T1000 (cell line): ENCODE measurements at places on chromosomes 4 and X.

- DNase-seq = no peak
These were observed 33.8 kb upstream of the FGFBP2 start for GRCh38 chr4:15996773-15997172.

DNA sequence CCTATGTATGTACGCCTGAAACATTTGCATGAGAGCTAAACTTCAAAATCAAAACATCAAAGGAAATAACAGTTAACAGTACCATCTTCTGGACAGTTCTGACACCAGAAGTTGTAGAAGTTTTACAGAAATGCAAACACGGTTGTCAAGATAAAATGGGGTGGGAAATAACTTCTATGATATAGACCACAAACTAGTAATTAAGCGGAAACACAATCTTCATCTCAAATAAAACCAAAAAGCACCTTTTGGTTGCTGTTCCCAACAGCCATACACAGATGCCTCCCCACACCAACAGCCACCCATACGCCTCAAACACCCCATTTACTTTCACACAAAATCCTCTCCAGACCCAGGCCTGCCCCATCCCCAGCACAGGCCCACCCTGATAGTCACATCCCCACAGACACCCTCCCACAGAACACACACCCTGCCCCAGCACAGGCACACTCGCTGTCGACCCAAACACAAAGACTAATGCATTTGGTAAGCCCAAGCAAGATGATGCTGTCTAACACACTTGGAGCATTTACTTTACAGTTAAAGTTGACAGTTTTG is 64.3 kb downstream of the TAPT1 start:
- no peak for DNase-seq

- peak; percentile 13 for DNase-seq
These were observed 18.4 kb upstream of the ACE2 start for GRCh38 chrX:15619053-15619755.

GRCh38 chr4:141301216-141301615 is 80.5 kb downstream of the ZNF330 start:
- DNase-seq = no peak

DNA sequence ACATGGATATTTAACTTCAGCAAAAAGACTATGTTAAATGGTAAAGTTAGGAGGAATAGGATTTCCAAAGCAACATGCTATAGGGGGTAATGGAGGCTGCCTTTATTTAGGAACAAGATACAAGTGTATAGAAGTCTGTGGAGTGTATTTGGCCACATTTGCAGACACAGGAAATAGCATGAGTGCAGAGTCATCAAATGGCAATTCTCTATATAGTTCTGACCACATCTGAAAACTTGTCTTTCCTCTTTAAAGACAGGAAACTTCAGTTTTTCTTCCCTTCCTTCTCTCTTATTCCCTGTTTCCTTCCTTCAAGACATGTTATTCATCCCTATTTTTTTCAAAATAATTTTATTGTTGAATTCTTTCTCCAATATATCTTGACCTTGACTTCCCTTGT is 119.3 kb upstream of the PITX2 start:
- no peak for DNase-seq

GRCh38 chrX:3550871-3551270 is 162.6 kb downstream of the PRKX start:
- DNase-seq = no peak

- no peak for DNase-seq
These were observed 236.0 kb upstream of the SLIT2 start for GRCh38 chr4:20015636-20016224.

DNA sequence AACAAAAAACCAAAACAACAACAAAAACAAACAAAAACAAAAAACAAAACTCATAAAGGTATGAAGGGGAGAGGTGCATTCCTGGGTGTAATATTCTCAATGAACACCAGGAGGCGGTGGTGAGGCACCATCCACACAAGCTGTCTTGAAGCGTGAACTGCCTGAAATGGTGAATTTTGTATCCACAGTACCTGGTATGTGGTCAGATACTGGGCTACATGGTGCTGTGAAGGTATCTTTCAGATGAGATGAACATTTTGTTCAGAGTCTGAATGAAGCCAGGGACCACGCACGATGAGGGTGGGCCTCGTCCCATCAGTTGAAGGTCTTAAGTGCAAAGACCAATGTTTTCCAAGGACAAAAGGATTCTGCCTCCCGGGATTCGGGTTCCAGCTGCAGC is 58.5 kb downstream of the ASMT start:
- DNase-seq = no peak

DNA sequence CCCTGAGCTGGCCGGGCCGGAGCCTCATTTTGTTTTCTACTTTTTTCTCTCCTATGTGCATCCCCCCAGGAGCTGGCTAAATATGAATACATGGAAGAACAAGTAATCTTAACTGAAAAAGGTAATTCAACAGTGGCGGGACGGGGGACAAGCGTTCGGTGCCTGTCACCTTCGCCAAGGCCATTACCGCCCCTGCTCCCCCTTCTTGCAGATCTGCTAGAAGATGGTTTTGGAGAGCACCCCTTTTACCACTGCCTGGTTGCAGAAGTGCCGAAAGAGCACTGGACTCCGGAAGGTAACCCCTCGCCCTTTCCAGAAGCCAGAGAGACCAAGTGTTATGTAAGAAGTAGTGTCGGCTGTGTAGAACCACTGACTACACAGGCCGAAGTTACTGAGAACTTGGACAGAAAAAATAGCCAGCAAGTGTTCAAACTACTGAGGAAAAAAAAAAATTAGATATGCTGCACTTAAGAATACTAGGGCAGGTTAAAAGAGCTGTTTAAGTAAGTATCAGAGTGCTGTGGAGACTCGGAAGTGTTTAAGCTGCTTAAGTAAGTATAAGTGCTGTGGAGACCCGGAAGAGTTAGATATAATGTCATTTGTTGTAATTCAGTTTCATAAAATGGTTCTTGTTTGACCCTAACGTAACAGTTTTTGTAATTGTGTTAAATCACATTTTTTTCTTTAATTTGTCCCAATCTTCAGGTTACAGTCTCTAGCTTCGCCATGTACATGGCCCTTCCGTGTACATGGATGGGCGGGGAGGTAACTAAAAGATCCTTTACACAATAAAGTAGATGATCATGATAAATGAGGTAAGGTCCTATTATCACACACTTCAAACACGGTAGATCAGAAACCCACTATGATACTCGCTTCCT is 856 bp downstream of the SAT1 start:
- DNase-seq = no peak

GRCh38 chrX:45788941-45789348 is 588.3 kb upstream of the DIPK2B start:
- DNase-seq = no peak

GRCh38 chr4:13162886-13163285 is 321.3 kb downstream of the RAB28 start:
- DNase-seq = no peak

DNA sequence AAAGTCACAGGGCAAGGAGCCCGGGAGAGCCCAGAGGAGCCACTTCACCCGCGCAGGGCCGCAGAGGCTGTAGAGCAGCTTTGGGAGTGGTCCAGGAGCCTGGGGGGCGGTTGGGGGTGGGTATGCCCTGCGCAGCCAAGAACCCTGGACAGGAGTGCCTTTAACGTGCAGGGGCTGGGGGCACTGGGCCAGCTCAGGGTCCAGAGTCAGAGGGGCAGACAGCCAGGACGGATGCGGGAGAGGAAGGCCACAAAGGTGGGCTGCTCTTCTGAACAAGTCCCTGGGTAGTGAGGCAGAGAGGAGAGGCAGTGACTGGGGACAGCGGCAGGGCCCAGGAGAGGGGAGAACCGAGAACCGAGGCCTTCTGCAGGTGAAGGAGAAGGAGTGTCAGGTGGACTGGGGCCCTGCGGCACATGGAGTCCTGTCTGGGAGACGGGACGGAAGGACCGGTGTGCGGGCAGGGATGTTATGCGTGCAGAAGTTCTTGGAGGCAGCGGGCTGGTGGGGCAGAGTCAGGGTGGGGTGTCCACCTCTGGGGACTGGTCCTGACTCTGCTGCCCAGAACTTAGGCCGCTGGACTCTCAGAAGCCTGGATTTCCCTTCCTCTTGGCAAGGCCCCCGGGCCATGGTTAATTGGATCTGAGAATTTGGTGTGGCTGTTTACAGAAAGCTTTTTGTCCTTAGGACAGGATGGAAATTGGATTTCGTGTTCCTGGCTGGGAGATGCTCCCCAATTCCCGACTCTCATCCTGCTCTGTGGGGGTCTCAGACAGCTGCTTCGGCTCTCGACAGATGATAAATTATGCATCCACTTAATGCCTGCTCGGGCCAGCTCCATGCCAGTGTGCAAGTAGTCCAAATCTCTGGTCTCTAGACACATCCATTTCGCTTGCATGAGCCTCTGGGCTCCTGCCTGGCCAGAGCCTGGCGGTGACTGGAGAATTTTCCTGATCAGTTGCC is 31.9 kb downstream of the ADRA2C start:
- no peak for DNase-seq

DNA sequence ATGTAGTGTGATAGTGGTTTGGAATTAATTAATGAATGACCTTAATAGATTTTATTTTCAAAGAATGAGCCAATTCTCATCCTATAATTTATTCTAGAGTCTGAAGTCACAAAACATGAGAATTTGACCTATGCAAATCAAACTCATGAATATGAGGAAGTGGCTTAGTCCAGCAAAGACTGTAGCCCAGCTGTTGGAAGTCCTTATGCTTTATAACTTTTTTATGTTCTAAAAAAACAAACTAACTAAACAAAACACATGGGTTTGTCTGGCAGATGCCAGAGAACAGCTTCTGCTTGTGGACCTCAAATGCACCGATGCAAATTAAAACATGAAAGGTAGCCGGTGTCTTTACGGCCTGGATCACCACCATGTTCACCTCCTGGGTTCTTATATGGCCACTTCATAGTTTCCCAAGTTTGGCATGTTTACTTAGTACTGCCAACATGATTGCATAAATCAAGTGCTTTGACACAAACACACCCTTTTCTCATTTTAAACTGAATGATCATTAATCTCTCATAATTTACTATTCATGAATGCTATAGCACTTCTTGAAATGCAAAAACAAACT is 277.4 kb downstream of the PAPSS1 start:
- no peak for DNase-seq

DNA sequence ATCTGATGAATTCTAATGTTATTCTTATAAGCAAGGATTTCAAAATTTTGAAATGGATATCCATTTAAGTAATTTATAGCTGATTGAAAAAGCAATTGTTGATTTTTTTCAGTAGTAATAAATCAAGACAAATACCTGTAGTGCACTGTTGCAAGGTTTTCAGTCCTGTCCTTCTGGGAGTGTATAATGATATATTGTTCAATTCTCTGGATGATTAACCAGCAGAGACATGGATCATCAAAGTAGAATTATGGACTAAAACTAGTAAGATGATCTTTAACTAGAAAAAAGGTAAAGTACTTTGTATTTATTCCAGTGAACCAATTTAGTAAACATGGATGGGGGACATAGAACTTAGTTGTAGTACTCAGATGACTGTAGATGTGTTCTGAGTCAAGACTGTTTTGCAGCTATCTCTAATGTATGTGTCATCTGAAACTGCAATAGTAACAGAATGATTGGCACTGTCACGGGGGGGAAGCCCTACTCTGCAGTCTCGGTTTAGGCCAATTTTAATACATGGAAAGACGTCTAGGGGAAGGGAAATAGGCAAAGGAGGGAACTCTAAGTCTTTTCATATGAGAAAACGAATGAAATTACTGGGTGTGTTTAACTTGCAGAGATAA is 121.9 kb downstream of the GLRA3 start:
- no peak for DNase-seq

DNA sequence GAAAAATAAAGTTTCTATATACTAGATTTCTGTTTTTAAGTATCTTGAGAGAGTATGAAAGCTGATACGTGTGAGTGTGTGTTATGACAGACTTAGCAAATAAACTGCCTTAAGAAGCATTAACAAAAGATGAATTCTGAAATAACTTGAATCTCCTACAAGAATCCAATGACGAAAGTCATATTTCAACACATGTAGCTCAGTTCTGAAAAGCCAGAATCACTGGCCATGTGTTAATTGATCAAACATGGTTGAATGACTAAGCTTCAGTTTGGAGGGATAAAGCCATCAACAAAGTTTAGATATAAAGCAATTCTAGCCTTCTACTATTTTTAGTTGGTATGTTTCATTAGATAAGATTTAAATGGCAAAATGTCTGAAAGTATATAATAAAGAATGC is 88.5 kb upstream of the ETNPPL start:
- no peak for DNase-seq

DNA sequence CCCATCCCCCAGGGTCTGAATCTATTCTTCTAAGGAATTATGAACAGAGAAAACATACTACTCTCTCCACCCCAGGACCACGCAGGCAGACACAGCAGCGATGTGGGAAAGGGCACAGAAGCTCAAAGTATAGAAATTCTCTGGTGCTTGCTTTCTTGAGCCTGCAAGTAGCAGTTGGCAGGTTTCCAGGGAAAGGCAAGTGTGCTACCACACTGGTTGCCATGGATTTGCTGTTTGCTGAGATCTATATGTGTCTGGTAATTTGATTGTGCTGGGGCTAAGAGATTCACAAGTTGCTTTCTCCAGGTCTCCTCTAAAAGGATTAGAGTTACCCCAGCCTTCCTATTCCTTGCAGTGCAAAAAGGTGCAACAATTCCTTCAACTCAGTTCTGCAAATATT is 83.1 kb downstream of the GUCY2F start:
- DNase-seq = no peak

DNA sequence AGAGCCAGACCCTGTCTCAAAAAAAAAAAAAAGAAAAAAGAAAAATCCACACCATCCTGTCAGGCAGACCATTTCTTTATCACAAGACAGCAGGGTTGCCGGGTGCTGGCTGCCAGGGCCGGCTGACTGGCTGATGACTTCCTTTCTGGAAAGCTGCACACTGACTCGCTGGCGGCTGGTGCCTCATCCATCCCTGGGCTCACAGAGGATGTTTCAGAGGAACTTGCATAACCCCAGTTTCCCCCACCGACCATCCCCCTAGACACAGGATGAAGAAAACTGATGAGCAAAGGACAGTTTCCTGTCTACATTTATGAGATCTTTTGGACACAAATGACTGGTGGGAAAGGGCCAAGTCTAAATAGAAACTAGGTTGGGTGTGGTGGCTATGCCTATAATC is 14.1 kb downstream of the HPSE start:
- DNase-seq = peak; percentile 5

DNA sequence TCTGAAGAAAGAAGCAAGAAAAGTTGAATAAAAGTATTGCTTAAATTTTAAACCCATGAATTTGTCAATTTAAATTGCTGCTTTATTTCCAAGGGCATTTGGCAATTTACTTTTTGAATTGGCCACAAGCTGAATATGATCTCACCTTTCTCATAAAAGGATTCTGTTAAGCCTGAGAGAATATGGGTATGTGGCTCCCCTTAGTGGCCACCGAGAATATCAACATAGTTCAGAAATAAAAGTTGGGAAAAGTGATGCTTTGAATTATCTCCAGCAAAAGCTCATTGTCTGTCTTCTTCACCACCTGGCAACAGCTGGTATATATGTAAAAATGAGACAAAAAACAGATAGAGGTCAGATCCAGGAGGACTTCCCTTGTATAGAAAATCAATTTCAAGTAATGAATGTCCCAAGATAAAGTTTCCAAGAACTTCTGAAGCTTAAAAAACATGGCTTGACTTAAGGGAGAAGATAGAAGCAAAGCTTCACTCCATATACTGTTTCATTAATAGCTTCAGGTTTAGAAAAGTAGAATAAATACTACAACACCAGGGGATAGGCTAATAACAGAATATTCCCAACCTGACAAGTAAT is 290.7 kb upstream of the FAM241A start:
- peak; percentile 11 for DNase-seq
